ENCODE measurements at places on chromosomes 1 and 21. TPM values are rescaled to one million over a fixed set of nuclear protein-coding genes. Genes with fewer than 3 reads are reported as not detected.
A peak's percentile ranks its signal among the peaks of the same experiment; 100 is the strongest.

The S100PBP gene
- 57.4 TPM for total RNA-seq

DNA sequence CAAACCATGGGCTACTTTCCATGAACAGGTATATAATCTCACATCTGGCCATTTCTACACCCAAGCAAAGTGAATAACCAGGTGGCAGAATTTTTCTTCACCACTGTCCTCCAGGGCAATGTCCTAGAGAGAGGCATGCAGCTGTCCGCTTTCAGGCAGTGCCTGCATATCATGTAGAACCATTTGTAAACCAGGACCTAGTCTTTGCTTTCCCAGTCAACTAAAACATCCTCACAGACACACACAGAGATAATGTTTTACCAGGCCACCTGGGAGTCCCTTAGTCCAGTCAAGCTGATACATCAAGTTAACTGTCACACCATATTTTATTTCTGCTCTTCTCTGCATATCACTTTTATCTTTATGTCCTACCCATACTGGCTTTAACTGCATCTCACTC, 26.2 kb downstream of the TNFSF18 start:
- DNase-seq = no peak

DNA sequence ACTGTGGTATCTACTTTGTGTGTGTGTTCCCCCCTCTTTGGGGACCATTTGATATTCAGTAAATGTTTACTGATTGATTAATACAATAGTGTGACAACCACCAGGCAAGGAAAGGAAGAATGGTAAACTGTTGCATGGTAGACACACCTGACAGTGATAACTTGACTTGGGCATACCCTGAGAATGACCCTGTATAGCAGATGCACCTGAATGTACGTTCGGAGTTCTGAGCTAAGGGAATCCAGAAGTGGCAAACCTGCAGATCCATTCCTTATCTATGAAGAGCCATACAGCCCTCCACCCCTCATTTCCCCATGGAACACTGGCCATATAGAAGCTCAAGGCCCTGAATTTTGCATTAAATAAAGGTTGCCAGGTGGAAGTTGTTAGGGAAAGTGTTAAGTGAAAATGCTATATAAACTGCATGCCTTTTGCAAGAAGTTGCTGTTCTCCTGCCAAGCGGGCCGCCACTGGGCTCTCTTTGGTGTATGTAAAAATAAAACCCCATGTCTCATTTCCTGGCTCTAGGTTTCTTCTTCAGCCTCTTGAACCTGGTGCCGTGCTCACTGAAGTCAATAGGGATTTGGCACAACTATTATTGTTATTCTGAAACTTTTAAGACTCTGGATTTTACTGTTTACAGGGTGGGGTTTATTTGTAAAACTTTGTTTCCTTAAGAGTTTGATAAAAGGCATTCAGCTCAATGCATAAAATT, 32.6 kb upstream of the DENND1B start:
- no peak for DNase-seq

DNA sequence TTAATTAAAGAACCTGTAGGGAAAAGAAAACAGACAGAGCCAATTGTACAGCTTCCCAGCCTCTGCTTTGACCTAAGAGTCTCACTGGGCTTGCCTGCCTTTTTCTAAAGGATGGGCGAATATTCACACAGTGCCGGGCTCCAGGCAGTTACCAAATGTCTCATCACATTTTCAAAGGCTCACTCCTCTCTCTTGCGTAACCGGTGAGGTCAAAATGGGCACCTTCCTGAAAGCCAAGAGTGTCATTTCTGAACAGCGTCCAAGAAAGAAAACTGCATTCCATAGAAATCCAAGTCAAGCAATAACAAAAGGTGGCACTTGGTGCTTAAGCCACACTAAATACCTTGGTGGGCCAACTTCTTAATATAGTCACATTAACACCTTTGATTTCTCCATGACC, 710 bp upstream of the PALMD start:
- peak; percentile 50 for DNase-seq

GRCh38 chr21:42189860-42190485, 29.0 kb upstream of the ABCG1 start:
- no peak for DNase-seq

- DNase-seq = no peak
Measured at GRCh38 chr1:94589728-94590127, 48.2 kb upstream of the F3 start.

Measured in Calu3 (cell line).